ENCODE measurements at places on chromosomes 5 and 9.

DNA sequence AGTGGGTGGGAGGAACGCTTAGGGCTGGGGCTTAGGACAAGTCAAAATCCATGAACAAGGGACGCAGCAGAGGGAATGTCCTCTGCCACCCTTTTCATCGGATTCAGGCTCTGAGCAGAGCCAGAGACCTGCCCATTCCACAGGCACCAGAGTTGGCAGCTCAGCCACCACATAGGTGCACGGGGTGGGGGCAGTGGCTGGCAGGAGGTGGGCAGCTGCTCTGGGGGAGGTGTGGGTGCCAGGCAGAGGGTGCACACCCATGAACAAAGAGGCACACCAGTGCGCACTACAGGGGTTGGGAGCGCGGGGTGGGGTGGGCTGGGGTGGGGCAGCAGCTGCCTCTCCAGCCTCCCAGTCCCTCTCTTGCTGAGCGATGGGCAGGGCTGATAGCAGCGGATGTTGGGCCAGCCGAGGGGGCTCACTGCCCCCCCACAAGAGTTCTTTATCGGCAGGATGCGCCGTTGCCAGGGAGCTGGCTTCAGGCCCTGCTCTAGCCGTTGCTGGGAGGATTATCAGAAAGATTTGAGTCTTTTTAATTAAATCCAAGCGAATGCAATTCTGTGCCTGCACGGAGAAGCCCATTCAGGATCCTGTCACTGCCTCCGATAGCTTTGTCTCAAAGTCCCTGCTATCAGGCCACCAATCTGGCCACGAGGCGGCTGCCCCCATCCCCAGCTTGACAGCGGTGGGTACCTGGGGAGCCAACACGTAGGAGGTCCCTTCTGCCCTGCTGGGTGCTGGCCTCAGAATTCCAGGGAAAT lies 64.3 kb upstream of the LMX1B start:
- no peak for DNase-seq

- DNase-seq = no peak
Observed at GRCh38 chr5:73631500-73631899, 5.5 kb downstream of the ARHGEF28 start.

DNA sequence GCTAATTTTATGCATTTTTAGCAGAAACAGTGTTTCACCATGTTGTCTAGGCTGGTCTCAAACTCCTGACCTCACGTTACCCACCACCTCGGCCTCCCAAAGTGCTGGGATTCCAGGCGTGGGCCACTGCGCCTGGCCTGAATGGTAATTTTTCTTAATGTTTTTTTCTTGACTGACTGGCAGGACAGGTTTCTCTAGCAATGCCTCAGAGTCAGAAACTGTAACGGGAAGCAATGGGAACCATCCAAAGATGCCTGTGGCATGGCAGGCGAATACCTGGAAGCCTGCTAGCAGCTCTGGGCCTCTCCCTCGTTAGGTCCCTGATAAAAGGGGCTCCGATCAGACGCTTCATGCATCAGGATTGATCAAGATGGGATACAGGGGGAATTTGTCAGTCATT lies 639.2 kb downstream of the NR2F1-AS1 start:
- no peak for DNase-seq

- DNase-seq = no peak
Observed at GRCh38 chr9:120284821-120285220, 295.1 kb downstream of the CDK5RAP2 start.

GRCh38 chr5:54991416-54991815 lies 6.0 kb upstream of the ESM1 start:
- DNase-seq = no peak

DNA sequence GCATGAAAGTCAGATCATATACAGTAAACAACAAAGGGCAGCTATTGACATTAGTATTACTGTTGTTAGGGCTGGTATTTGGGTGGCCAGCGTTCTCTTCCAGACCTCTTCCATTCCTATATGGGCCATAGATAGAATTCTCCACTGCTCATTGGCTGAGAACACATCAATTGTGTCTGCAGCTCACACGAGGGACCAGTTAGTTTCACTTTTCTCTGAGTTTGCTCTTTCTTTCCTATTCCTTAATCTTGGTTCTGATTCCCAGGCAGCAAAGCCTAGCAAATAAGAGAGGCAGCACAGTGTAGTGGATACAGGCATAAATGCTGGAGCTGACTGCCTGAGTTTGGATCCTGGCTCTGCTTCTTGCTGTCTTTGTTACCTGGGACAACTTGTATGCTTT lies 476.4 kb downstream of the SPOCK1 start:
- DNase-seq = no peak

- no peak for DNase-seq
Observed at GRCh38 chr5:157204765-157205164, 24.1 kb downstream of the ITK start.

DNA sequence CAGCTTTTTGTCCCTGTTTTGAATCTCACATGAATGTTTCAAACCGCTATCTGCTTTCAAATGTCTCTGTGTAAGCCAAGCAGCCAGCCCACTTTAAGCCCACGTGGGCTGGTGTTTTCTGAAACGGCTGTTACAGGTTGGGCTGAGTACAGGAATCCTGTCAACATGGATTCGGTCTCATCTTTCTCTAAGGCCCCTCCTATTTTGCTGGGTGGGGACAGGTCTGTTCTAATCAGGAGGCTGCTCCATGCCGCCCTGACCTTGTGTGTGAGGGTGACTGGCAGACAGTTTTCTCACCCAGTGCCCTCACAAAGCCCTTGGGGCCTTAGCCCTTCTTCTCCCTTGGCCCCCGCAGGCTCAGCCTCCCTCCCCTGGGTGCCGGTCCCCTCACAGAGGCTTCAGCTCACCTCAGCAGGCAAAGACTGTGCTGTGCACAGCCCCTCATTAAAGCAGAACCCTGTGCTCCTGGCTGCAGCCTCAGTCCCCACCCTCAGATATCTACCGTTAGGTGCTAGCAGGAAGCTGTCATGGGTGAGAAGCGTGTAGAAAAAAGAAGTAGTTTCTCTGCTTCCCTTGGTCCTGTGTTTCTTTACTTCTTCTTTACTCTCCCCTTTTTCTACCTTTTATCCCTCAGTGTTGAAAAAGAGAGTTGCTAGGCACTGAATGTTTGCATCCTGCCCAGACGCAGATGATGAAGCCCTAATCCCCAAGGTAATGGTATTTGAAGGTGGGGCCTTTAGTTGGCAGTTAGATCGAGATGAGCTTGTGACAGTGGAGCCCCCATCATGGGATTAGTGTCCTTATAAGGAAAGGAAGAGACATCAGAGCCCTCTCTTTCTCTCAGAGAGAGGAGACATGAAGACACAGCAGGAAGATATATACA lies 205.7 kb downstream of the ADAMTS12 start:
- DNase-seq = no peak

DNA sequence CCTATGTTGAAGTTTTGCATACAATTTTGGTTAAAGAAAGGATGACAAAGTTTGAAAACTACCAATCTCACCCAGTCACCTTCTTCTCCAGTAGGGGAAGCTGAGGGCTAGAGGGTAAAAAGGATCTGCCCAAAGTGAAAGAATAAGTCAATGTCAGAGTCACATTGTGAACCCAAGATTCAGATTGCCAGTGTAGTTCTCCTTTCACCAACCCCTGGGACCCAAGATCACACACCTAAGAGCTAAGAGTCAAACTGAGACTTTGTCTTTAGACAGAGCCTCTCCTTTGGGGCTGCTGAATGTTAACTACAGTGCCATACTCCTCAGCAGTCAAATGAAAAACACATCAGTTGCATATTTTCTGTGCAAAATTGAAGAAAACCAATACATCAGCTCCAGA lies 210.6 kb downstream of the ATP10B start:
- DNase-seq = no peak

GRCh38 chr5:27008604-27009539 lies 29.5 kb downstream of the CDH9 start:
- DNase-seq = no peak

DNA sequence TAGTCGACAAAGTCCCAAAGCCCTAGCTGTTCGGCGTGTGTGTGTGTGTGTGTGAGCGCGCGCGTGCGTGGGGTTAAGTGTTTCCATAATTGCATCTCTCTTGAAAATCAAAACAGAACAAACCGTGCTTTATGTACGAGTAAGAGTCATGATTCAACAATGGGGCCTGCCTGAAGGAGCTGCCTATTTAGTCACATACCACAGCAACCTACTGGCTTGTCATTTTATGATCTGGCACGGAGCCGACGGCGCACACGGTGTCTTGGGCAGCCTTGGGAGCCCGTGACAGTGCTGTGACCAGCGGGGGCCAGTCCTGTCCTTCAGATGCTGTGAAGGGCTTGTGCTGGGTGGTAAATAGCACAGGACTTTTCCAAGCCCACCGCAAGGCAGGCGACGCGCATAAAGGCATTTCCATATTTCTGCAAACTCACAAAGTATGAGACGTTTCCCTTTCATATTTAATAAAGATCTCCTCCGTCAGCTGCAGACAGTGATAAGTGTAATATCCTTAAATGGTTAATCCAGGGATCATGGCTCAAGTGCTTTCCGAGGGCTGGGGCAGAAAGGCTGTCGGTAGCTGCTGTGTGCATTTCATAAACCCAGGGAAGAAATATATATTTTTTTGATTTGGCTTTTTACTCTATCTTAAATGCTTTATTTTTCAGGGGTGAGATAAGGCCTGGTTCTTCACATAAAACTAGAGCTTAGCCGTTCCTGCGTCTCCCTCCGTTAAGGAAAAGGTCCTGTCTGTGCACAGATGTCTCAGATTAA lies 270.2 kb upstream of the IRX1 start:
- no peak for DNase-seq

DNA sequence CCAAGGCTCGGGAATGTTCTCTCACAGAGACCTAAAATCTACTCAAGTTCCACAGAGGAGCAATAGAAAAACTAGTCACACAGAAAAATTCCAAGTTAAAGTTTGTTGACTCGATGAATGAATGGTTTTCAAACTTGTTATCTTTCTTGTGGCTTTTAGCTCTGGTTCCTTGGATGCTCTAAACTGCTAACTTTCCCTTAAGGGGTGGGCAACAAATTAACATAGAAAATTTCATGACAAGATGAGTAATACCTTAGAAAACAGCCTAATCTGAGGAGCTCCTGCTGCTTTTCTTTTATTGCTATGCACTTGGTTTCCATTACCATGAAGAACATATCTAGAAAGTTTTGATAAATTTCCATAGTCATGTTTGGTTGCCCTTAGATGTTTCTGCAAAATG lies 100.2 kb upstream of the CCDC112 start:
- DNase-seq = no peak

GRCh38 chr9:123942542-123942941 lies 12.6 kb upstream of the DENND1A start:
- DNase-seq = no peak

DNA sequence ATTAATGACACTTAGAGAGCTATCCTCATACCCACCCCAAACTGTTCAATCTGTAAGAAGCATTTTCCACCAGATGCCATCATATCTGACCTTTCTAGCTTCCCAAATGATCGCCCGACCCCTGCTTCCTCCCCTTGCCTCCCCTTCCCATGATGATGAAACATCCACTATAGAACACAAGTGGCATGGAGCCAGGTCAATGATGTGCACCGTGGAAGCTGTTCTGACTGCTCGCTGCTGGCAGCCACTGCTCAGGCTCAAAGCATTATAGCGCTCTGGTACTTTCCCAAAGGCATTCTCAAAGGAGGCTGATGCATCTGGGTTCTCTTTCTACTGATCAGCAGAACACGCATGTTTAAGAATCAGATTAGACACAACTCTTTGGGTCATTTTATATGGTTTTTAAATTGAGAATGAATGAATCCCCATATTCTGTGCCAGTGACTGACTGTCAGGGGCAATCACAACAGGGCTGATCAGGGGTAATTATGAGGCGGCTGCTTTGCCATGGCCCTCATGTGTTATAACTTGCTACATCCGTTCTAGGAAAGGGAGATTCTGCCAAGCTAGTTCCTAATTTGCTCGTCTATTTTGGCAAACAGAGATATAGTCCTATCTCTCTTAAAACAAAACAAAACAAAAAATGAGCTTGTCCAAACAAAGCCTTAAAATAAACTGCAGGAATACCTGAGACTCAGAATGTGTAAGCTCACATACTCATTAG lies 343.7 kb downstream of the ENC1 start:
- no peak for DNase-seq

DNA sequence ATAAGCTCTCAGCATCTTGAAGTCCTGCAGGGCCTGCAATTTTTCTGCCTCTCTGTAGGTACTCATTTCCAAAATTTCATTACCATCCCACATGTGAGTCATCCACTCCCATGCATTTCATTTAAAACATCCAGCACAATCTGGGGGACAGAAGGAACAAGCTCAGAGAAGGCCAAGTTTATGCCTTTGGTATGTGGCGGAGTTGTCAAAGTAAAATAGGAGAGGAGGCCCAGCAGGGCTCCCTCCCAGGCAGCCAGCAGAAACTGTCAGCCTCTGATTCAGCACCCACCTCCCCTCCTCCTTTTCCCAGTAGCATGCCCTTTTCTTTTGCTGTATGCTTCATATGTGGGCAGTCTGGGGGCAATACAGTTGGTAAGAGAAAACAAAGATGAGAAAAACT lies 126.4 kb upstream of the ZNF366 start:
- no peak for DNase-seq

DNA sequence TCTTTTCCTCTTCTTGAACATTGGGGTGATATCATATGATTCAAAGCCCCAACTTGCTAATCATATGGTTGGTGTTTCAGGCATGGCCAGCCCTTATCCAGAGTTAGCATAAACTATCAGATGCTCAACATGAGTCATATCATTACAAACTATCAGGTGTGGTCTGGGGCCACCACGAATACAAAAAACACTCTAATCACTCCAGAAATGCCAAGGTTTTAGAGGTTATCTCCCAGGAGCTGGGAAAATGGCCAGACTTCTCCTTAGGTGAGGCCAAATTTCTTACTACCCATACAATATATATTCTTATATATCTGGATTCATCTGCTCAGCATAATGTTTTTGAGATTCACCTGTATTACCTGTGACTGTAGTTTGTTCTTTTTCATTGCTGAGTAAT lies 210.5 kb downstream of the CCDC171 start:
- no peak for DNase-seq

- no peak for DNase-seq
Observed at GRCh38 chr5:14929293-14930065, 57.9 kb upstream of the ANKH start.

- DNase-seq = no peak
Observed at GRCh38 chr9:82223442-82223841, 234.9 kb downstream of the SPATA31D1 start.

- no peak for DNase-seq
Observed at GRCh38 chr5:136484808-136485325, 119.5 kb upstream of the TRPC7 start.

DNA sequence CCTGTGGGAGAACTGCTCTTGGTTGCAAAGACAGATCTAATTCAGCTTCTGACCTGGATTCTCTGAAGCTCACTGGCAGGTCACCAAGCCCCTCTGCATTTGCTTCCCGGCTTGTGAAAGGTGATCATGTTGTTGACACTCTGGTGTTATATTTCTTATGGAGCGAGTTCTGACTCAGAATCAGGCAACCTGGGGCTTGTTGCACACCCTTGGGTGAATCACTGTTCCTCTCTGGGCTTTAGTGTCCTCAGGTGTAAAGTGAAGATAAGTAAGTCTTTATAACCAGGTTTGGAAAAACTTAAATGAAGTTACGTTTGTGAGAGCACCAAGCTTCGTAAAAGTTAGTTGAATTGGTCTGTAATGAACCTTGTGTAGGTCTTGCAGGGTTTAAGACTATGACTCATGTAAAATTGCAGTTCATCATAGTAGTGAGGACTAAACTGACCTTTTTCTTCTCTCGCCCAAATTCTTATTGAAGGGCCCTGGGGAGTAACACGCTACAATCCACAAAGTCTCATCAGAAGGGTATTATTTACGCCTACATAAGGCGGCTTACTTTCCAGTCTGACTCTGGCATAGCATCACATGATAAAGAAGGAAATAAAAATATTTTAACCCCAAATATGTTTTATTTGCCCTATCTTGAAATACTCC lies 218.6 kb downstream of the TMEM38B start:
- DNase-seq = no peak

GRCh38 chr5:103111468-103111867 lies 8.5 kb downstream of the GIN1 start:
- no peak for DNase-seq
